Hair follicle dermal papilla cell (primary cell): ENCODE measurements at places on chromosomes 3 and 15. TPM values are rescaled to one million over a fixed set of nuclear protein-coding genes. Genes with fewer than 3 reads are reported as not detected.

Gene MAP6D1
- 2.1 and 2.8 TPM in 2 replicates for total RNA-seq

Gene ADGRG7
- total RNA-seq = not detected in 2 replicates

Gene RTP3
- not detected in 2 replicates for total RNA-seq

Gene TUSC7
- total RNA-seq = not detected in 2 replicates

Gene DAPK2
- total RNA-seq = 17.6 and 19.8 TPM in 2 replicates

Gene TEX9
- total RNA-seq = 9.6 and 10.1 TPM in 2 replicates

Gene TRMT10C
- 21.0 and 21.6 TPM in 2 replicates for total RNA-seq

Gene POLQ
- total RNA-seq = 0.85 and 1.3 TPM in 2 replicates

Gene C3orf85
- total RNA-seq = not detected in 2 replicates

Gene BCL2A1
- total RNA-seq = not detected in 2 replicates
